Breast epithelium (tissue), 4 donors: ENCODE measurements at places on chromosomes 2 and 18. TPM values are rescaled to one million over a fixed set of nuclear protein-coding genes. Genes with fewer than 3 reads are reported as not detected.
A peak's percentile ranks its signal among the peaks of the same experiment; 100 is the strongest.

Gene FEV
- not detected for total RNA-seq

Gene CRYGD
- total RNA-seq = not detected

Gene SPC25
- 1.0 TPM for total RNA-seq

Gene CAVIN2
- 30.7 TPM for total RNA-seq

Gene EML4
- total RNA-seq = 68.5 TPM

- no peaks in the 10 kb centered on the region for H3K4me1 ChIP-seq
- no peak for DNase-seq
- H3K4me3 ChIP-seq = no peak overlapping the region
- H3K27me3 ChIP-seq = no peaks in the 10 kb centered on the region
Observed at GRCh38 chr2:112800881-112801583, 16.7 kb upstream of the IL1A start.

GRCh38 chr18:47901624-47902362 is 28.7 kb downstream of the SMAD2 start:
- no peaks in the 10 kb centered on the region for H3K36me3 ChIP-seq
- no peak overlapping the region for H3K27ac ChIP-seq
- no peaks in the 10 kb centered on the region for H3K27me3 ChIP-seq
- DNase-seq = no peak
- no peak overlapping the region for H3K4me3 ChIP-seq
- H3K4me1 ChIP-seq = peaks cover 19% of the 10 kb centered on the region

DNA sequence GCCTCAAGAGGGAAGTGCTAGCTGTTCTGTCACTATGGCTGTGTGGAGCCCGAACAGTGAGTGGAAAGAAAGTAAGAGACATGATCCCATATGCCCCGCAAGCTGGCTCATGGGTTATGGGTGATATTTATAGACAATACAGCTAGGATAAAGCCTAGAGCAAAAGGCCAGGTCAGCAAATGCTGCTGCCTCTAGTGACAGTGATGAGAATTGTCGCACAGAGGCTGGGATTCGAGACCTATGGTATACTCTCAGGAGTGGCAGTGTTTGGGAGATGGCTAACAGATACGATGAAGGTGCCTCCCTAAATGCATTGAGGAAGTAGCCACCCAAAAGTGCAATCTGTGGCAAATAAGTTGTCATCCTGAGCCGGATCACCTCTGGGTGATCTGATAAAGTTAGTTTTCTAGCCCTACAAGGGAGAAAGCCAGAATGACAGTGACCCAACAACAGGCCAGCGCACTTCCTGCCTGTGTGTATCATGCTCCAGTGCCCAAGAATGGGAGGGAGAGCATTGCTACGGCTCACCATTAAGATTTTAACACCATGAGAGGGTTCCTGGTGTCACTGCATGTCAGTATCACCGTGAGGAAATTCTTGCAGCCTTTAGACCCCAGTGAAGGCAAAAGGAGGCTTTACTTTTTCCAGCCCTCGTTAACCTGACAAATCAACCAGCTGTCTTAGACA is 92.2 kb upstream of the TGFA start:
- no peaks in the 10 kb centered on the region for H3K27me3 ChIP-seq
- H3K36me3 ChIP-seq = no peaks in the 10 kb centered on the region
- H3K4me1 ChIP-seq = no peaks in the 10 kb centered on the region

DNA sequence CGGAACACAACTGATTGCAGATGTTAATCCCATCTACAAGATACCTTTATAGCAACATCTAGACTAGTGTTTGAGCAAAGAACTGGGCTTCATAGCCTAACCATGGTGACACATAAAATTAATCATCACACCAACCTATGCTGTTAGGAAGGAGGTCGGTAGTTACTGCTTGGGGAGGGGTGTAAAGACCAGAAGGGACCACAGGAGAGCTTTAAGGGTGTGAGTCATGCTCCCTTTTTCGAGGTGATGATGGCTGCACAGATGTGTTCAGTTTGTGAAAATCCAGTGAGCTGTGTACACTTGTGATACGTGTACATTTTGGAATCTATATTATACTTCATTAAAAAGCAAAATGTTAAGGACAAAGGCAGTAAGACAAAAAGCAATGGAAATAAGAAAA is 4.6 kb upstream of the SEH1L start:
- H3K4me1 ChIP-seq = no peaks in the 10 kb centered on the region
- no peak overlapping the region for H3K4me3 ChIP-seq
- no peak overlapping the region for H3K27ac ChIP-seq

DNA sequence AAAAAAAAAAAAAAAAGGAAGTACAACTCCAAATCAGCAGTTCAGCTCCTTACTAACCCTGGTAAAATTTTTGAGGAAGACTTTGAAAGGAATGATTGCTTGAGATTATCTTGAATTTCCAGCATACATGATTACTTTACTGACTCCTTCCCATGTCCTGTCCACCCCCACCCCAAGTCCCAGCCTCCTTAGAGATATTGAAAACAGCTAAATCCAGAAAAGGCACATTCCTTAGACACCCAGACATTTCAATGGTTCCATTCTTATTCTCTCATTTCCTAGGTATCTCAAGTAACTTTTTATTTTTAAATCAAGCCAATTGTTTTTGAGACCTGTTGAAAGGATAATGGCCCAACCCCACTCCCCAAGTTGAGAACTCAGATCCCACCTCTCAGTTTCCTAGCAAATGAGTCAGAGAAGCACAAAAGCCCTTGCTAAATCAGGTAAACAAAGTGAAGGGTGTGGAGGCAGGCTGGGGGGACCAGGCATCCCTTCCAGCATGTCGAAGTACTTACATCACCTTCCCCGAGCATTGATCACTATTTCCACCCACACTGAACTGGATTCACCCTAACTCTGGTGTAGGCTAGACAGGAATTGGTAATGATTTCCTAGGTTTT is 95.4 kb upstream of the FZD7 start:
- H3K27me3 ChIP-seq = no peaks in the 10 kb centered on the region
- H3K4me1 ChIP-seq = no peaks in the 10 kb centered on the region

DNA sequence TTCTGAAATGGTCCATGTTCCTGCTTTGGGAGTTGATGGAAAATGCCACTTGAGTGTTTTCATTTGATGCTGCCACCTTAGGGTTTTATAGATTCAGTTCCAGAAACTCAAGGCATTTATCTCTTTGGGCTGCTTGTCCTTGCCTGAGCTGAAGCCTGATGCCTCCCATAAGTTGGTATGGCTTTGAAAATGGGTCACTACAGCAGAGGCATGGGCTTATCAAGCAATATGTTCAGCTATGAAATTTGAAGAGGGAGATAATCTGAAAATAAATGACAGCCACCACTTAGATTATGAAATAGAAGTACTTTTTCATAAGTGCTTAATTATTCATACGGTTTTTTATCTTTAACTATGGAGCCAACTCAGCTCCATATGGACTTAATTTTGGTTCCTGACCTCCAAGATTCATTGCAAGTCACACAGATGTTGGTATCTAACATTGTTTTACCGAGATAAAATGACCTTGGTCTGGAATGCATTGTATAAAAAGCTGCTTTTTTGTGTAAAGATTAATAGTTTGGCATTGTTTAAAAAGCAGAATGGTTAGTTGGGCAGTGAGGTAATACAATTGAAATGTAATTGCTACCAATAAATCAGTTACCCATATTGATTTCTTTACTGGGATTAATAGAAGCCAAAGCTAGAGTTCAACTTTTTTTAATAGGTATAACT is 4.5 kb downstream of the SLC14A1 start:
- no peak overlapping the region for H3K27ac ChIP-seq
- H3K4me3 ChIP-seq = no peak overlapping the region
- H3K36me3 ChIP-seq = no peaks in the 10 kb centered on the region
- DNase-seq = no peak

DNA sequence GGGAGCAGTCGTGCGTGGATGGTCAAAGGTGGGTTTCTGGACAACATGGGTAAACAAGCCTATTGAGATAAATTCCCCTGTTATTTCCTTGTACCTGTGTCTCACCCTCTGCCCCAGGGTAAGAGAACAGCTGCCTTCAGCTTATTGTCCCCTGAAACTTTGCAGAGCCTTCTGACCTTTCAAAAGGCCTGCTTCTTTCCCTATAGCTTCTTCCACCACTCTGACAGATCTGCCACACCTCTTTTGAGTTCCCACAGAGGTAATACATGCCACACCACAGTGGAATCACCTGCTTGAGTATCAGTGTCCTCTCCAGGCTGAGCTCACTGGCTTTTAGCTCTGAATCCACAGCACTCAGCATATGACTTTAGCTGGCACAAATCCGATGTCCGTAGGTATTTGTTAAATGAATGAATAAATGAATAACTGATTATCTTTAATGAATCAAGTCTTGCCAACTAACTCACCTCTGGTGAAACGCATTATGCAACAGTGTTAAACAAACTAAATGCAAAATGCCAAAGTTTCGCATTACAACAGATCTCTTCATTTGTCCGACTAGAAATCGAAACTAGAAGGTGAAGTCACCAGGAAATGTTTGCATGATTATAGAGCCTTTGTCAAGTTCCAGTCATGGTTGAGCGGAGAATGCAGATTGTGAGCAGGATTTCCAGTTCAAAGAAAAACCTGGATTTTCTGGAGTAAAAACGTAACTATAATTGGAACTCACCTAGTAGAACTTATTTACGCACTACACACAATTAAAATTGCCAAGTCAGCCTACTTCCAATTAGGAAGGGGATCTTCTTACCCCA is 16.4 kb downstream of the DYNAP start:
- H3K27ac ChIP-seq = peak overlapping the region; percentile 81
- no peak overlapping the region for H3K4me3 ChIP-seq
- H3K36me3 ChIP-seq = no peaks in the 10 kb centered on the region
- H3K4me1 ChIP-seq = no peaks in the 10 kb centered on the region

- H3K4me3 ChIP-seq = no peak overlapping the region
- H3K4me1 ChIP-seq = no peaks in the 10 kb centered on the region
- H3K36me3 ChIP-seq = no peaks in the 10 kb centered on the region
- peak; percentile 27 for DNase-seq
Observed at GRCh38 chr2:128626760-128627511, 308.3 kb upstream of the HS6ST1 start.

DNA sequence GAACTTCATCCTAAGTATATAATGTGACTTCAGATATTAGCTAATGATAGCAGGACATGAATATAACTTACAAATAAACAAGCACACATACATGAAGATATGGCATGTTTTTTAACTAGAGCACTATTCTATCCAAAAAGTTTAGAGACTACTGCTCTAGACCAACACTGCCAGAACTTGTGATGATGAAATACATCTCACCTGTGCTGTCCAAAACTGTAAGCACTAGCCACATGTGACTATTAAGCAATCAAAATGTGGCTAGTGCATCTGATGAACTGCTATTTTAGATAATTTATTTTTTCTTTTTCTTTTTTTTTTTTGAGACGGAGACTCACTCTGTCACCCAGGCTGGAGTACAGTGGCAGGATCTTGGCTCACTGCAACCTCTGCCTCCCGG is 7.1 kb downstream of the AAK1 start:
- no peak for DNase-seq
- H3K27me3 ChIP-seq = no peaks in the 10 kb centered on the region
- no peak overlapping the region for H3K27ac ChIP-seq
- no peaks in the 10 kb centered on the region for H3K36me3 ChIP-seq
- no peak overlapping the region for H3K4me3 ChIP-seq
- H3K4me1 ChIP-seq = no peaks in the 10 kb centered on the region

DNA sequence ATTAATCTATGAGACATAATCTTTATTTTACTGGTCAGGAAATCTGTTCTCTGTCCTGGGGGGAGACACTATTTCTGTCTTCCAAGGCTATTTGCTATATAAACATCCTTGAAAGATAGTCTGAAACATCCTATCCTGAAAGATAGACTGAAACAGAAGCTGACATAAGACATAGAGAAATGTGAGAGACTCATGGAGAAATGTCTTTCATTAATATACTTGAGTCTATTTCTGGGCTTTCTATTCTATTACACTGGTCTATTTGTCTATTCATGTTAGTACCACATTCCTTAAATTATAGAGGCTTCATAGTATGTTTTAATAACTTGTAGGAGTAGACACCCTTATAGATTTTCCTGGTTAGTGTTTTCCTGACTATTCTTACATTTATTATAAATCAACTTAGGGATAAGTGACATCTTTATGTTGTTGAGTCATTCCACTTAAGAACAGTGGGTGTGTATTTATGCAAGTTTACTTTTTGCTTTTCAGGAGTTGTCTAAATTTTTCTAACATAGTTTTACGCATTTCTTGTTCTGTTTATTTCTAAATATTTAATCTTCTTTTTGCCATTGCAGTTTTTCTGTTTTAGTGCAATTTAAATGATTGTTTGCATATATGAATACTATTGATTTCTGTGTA is 244.9 kb upstream of the ZSWIM2 start:
- no peaks in the 10 kb centered on the region for H3K4me1 ChIP-seq
- no peak overlapping the region for H3K27ac ChIP-seq
- DNase-seq = no peak
- H3K36me3 ChIP-seq = no peaks in the 10 kb centered on the region
- H3K27me3 ChIP-seq = no peaks in the 10 kb centered on the region

- DNase-seq = no peak
- no peak overlapping the region for H3K27ac ChIP-seq
- H3K36me3 ChIP-seq = no peaks in the 10 kb centered on the region
- no peaks in the 10 kb centered on the region for H3K27me3 ChIP-seq
- H3K4me3 ChIP-seq = no peak overlapping the region
Observed at GRCh38 chr18:72372076-72372475, 172.1 kb downstream of the CBLN2 start.

- no peaks in the 10 kb centered on the region for H3K27me3 ChIP-seq
- no peaks in the 10 kb centered on the region for H3K36me3 ChIP-seq
- no peaks in the 10 kb centered on the region for H3K4me1 ChIP-seq
- no peak overlapping the region for H3K4me3 ChIP-seq
Observed at GRCh38 chr2:136207030-136207623, 89.2 kb upstream of the CXCR4 start.

- H3K27ac ChIP-seq = no peak overlapping the region
- H3K4me3 ChIP-seq = no peak overlapping the region
- no peak for DNase-seq
- no peaks in the 10 kb centered on the region for H3K36me3 ChIP-seq
- no peaks in the 10 kb centered on the region for H3K27me3 ChIP-seq
Observed at GRCh38 chr2:208999911-209000310, 423.9 kb upstream of the MAP2 start.

- H3K4me3 ChIP-seq = no peak overlapping the region
- no peaks in the 10 kb centered on the region for H3K4me1 ChIP-seq
- no peaks in the 10 kb centered on the region for H3K27me3 ChIP-seq
- no peak for DNase-seq
Observed at GRCh38 chr2:227456102-227456501, 15.9 kb upstream of the AGFG1 start.

DNA sequence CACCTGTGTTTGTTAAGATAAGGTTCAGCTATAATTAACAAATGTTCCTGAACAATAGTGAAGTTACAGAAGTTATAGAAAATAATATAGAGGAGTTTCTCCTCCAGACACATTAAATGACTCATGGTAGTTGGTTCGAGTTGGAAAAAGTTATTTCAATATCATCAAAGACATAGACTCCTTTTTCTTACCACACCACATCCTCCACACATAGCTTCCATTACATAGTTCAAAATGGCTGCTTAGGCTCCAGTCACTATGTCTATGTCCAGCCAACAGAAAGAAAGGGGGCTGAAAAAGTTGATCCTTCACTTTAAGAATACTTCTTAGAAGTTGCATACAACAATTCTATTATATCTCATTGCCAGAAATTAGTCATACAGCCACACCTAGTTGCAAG is 50.7 kb downstream of the DYNAP start:
- no peak overlapping the region for H3K4me3 ChIP-seq
- H3K27me3 ChIP-seq = no peaks in the 10 kb centered on the region
- no peaks in the 10 kb centered on the region for H3K36me3 ChIP-seq
- H3K27ac ChIP-seq = no peak overlapping the region
